ENCODE measurements at places on chromosomes 6 and 20.

- no peak for DNase-seq
Measured at GRCh38 chr20:62219992-62220665, at the start of gene HRH3. TSS of gene HRH3 (minus strand) at chr20:62220278. CDS start at chr20:62219970, 308 bp downstream.

DNA sequence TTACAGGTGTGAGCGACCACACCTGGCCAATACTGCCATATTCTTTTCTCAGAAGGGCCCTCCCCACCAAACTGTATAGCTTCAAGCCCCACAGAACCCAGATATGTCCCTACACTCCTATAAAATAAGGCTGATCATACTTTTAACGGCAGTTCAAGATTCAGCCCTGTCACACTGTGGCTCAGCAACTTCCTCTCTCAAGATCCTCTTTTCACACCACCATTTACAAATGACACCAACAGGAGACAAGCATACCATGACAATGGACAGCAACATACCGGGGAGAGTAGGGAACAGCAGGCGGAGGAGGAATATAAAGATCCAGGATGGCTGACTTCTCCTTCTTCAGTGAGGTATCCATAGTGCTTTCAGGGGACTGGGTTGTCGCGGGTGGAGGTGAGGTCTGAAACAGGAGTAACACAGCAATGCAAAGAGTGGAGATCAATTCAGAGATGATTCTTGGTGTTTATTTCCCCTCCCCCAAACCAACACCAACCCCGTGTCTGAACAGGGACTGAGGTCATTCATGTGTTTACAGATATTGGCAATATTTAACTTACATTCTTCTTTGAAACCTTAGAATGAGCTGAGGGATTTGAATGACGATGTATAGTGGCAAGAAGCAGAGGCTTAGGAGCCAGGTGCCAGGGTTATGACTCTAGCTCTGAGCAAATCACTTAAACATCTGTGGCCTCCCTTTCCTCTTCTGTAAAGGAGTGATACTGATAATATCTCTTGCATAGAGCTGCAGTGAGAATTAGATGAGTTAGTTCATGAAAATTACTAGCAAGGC, 57.6 kb upstream of the IPCEF1 start:
- no peak for DNase-seq

- DNase-seq: no peak
Measured at GRCh38 chr6:26604026-26604425, 7.3 kb downstream of the ABT1 start.

DNA sequence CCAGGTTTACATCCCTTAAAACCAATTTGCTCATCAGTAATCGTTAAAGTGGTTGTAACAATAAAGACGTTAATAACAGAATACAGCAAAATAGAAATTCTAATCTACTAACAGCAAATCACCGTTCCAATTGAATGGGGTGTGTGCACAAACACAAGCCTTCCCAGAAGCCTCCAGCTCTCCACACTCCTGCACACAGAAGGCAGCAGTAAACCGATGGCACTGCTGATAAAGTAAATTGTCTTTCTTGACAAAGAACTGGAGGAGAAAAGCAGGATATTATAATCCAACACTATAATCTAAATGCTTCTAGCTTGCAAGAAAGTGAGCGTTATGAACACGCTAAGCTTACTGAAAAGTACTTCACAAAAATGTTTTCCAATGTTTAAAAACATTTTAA, 7.0 kb downstream of the ZNF217 start:
- no peak for DNase-seq

DNA sequence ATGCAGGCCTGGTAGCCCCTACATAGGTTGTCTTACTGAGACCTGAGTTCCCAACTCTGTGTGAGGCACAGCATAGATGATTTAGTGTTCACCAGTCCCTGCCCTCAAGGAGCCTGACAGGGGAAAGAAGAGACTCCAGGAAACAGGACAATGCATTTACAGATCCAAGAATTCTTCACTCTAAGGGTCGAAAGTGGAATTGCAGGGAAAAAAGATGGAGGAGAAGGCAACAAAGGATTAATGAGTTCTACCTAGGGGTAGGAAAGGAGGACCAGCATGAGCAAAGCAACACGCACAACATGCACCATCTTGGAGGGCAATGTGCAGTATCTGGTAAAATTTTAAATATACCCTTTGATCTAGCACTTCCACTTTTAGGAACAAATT, 5.9 kb downstream of the SPAG4 start:
- DNase-seq: no peak

GRCh38 chr6:107869871-107870270, 45.8 kb upstream of the SCML4 start:
- DNase-seq: no peak

DNA sequence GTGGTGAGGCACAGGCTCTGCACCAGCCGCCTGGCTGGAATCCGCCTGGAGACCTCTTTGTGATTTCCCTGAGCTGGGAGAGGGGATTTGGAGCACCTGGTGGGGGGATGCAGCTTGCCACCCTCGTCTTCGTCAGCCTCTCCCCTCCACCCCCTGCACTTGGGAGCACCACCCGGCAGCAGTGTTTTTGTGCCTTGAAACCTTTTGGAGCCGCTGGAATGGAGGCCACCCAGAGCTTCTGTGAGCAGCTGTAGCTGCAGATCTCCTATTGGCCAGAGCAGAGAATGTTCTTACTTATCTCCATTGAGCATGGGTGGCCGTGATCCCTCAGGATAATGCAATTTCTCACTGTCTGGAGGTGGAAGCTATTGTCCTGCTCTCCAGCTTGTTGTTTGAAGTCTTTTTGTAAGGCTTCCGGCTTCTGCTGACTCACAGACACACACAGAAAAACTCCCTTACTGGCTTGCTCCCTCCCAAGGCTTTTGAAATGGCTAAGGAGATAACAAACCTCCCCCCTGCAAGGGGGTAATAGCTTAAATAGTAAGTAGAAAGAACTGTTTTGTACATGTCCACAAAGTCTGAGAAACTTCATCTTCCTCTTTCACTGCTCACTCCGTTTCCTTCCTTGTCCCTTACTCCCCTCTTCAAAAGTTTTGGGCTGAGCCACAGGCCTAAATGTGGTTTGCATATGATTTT, 271.2 kb downstream of the PRL start:
- DNase-seq: no peak

DNA sequence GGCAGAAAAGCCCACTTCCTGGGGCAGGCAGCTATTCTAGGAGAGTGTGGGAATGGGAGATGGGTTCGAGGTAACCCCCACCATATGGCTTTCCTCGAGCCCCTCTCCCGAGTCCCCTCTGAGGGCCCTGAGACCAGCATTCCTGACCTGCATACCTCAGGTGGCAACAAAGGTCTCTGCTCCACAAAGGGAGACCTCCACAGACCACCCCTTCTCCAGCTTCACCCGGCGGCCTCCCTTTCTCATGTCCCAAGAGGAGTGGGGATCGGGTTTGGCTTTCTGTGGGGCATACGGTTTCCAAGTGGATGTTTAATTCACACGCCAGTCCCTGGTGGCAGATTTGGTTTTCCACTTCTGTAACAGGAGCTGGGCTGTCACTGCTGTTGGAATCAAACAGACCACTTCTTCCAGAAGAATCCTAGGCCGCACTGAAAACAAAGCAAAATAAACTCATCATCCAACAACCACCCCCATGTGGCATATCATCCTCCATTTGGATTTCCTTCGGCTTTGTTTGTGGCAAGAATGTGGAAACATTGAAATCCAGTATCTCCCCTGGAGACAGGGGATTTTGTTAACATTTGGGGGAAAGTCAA, 83.2 kb downstream of the DLL1 start:
- DNase-seq: no peak

DNA sequence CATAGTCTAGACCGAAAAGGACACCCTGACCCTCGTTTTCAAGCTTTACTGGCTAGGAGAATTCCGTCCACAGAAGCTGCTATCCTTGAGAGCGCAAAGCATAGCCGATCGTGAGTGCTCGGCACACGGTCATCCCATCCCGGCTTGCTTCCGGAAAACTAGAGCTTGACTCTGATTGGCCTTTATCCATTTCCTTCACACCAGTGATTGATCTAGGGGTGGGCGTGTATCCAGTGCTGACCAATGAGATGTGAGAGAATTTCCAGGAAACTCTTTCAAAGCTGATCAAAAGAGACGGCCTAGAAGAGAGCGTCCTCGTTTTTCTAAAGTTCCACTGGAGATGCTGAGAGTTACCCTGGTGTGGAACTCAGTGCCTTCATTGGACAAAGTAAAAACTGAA, 41.0 kb upstream of the NFATC2 start:
- no peak for DNase-seq

DNA sequence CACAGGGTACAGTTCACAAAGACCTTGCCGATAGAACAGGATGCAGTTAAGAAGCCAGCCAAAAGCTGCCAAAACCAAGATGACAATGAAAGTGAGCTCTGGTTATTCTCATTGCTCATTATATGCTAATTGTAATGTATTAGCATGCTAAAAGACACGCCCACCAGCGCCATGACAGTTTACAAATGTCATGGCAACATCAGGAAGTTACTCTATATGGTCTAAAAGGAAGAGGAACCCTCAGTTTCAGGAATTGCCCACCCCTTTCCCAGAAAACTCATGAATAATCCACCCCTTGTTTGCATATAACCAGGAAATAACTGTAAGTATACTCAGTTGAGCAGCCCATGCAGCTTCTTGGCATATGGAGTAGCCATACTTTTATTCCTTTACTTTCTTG, 748.7 kb downstream of the QKI start:
- no peak for DNase-seq

GRCh38 chr6:142725024-142725770, 219.8 kb downstream of the HIVEP2 start:
- DNase-seq: no peak

GRCh38 chr6:148758492-148758891, 11.7 kb downstream of the UST start:
- DNase-seq: no peak

DNA sequence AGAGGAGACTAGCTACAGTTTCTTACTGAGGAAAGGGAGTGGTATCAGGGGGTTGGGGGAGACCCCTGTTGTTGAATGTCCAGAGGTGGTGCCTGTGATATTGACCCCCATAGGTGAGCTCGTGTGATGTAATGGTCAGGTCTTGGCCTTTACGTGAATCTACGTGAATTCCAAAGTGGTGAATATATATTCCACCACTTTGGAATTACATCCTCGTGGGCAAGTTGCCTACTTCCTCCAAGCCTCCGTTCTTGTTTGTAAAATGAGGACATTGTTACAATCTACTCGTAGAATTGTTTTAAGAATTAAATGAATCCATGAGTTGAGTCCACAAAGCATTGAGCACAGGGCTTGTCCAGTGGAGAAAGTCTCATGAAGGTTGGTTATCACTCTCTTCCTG, 47.3 kb downstream of the TSHZ2 start:
- no peak for DNase-seq

- no peak for DNase-seq
Measured at GRCh38 chr6:21992178-21992967, 304.5 kb downstream of the PRL start.

- no peak for DNase-seq
Measured at GRCh38 chr6:154164397-154164796, 125.4 kb downstream of the OPRM1 start.

- no peak for DNase-seq
Measured at GRCh38 chr6:154830771-154831170, 97.6 kb downstream of the SCAF8 start.

- no peak for DNase-seq
Measured at GRCh38 chr6:111795558-111795957, 77.7 kb downstream of the FYN start.

All from stimulated activated CD8-positive, alpha-beta memory T cell treated with anti-CD3 and anti-CD28 coated beads, Interleukin-7, amount 100 ng/mL, for 24 hours (primary cell).